ENCODE measurements at places on chromosomes 4 and X. TPM values are rescaled to one million over a fixed set of nuclear protein-coding genes. Genes with fewer than 3 reads are reported as not detected.

- no peak for DNase-seq
Measured at GRCh38 chr4:141659539-141659938, 23.2 kb downstream of the IL15 start.

DNA sequence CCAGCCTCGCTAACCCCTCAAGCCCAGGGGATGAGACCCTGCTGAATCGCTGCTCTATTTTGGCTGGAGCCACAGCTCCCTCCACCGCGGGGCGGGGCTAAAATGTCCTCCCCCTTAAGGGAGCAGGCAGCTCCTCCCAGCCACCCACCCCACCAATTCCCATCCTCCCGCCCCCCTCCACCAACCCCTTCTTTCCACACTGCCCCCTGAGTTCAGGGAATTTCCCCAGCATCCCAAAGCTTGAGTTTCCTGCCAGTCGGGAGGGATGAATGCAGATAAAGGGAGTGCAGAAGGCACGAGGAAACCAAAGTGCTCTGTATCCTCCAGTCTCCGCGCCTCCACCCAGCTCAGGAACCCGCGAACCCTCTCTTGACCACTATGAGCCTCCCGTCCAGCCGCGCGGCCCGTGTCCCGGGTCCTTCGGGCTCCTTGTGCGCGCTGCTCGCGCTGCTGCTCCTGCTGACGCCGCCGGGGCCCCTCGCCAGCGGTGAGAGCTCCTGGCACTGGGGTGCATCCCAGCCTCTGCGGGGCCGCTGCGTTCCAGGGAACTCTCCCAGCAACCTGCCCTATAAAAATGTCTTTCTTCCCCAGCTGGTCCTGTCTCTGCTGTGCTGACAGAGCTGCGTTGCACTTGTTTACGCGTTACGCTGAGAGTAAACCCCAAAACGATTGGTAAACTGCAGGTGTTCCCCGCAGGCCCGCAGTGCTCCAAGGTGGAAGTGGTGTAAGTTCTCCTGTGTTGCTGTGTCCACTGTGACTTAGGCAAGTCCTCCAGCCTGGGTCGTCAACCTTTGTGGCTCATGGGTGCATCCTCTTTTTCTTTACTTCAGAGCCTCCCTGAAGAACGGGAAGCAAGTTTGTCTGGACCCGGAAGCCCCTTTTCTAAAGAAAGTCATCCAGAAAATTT is at the start of gene CXCL6:
CXCL6 (plus strand) TSS at position 306 of the 907 bp plus-strand sequence; CDS start at position 379, 73 bp downstream.
- peak; percentile 17 for DNase-seq

DNA sequence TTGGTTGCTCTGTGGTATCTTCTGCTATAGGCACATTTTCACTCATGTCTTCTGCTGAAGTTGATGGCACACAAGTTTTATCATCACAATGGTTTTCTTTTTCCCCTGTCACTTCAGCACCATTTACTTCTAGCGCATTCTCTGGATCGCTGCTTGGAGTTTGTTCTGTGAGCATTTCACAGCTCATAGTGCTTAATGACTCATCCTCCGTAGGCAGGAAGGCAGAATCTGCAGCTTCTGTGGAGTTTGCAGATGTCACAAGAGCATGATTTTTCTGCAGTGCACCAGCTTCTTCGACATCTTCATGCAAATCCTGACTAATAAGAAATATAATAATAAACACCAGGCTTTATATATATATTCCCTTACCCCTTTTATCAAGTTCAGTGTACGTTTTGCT is 83.6 kb downstream of the CHM start:
- DNase-seq = peak; percentile 61

DNA sequence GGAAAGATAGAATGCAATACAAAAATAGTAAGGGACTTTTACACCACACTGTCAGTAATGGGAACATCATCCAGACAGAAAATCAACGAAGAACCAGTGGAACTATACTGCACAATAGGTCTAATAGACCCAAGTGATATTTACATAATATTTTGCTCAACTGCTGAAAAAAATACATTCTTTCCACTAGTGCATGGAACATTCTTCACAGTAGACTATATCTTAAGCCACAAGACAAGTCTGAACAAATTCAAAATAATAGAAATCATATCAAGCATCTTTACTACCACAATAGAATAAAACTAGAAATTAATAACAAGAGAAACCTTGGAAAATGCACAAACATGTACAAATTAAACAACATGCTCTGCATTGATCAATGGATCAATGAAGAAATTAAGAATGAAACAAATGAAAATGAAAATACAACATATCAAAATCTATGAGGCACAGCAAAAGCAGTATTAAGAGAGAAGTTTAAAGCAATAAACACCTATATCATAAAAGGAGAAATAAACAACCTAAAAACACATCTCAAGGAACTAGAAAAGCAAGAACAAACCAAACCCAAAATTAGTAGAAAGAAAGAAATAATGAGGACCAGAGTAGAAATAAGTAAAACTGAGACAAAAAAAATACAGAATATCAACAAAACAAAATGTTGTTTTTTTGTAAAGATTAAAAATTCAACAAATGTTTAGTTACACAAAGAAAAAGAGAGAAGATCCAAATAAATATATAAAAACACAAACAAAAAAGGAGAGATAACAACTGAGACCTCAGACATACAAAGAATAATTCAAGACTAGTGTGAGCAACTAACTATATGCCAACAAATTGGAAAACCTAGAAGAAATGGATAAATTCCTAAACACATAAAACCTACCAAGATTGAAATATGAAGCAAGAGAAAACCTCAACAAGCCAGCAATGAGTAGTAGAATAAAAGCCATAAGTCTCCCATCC is 51.5 kb upstream of the ANTXR2 start:
- DNase-seq = no peak

DNA sequence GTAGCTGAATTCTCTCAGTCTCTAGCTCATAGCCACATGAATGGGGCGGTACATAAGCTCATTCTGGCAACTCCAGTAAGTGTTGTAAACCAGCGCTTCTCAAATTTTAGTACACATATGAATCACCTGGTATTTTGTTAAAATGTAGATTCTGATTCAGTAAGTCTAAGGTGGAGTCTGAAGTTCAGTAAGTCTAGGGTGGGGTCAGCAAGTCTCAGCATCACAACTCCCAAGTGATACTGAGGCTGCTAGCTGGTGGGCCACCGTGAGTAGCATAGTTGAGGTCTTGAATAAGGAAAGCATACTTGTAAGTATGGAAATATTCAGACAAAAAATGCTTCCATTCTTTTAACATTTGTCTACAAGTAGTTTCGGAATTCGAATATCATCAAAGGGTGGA is 36.1 kb upstream of the INPP4B start:
- no peak for DNase-seq

GRCh38 chrX:136304493-136304892 is 3.7 kb downstream of the ADGRG4 start:
- no peak for DNase-seq

- DNase-seq = no peak
Measured at GRCh38 chr4:153528705-153529485, 62.7 kb downstream of the TMEM131L start.

- DNase-seq = no peak
Measured at GRCh38 chr4:108963910-108964309, 201.1 kb upstream of the ETNPPL start.

DNA sequence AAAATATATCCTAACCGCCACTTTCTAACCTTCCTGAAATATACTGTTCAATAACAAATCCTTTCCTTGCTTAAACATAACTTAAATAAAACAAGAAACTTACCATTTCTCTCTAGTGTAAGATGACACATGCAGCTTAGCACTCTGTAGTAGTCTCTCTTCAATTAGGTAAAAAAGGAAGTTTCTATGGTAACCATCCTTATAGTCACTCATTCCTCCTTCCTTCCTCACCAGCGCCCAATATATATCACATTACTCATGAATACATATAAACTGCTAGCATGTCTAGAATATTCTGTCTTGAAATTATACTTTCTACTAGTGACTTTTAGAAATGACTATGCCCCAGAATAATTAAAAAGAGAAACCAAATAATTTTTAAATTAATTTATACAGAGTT is 112.2 kb downstream of the SNCA start:
- DNase-seq = peak; percentile 22

- no peak for DNase-seq
Measured at GRCh38 chr4:83240379-83240875, 44.2 kb downstream of the COQ2 start.

GRCh38 chr4:164701665-164702064 is 52.3 kb upstream of the SMIM31 start:
- DNase-seq = no peak

- DNase-seq = no peak
Measured at GRCh38 chr4:5615496-5616075, 92.8 kb downstream of the EVC2 start.

- DNase-seq = no peak
Measured at GRCh38 chr4:146261041-146261440, 46.7 kb downstream of the REELD1 start.

DNA sequence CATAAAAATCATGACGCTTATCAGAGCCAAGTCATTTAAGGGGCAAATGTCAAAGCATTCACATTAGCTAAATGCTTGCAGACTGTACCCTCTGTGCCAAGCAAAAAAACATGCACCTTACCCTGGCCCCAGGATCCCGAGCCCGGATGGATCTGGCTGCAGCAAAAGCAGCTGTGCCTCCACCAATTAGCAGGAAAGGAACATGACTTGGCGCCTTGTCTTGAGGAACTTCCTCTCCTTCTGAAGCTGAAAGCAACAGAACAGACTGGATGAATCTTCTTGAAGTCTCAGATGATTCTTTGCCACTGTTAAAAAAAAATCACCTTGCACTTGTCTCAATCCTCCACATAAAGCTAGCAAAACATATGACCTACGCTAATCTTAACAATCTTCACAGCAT is 18.0 kb downstream of the AIFM1 start:
- DNase-seq = no peak

GRCh38 chrX:146054311-146054710 is 236.7 kb downstream of the SLITRK2 start:
- DNase-seq = no peak

DNA sequence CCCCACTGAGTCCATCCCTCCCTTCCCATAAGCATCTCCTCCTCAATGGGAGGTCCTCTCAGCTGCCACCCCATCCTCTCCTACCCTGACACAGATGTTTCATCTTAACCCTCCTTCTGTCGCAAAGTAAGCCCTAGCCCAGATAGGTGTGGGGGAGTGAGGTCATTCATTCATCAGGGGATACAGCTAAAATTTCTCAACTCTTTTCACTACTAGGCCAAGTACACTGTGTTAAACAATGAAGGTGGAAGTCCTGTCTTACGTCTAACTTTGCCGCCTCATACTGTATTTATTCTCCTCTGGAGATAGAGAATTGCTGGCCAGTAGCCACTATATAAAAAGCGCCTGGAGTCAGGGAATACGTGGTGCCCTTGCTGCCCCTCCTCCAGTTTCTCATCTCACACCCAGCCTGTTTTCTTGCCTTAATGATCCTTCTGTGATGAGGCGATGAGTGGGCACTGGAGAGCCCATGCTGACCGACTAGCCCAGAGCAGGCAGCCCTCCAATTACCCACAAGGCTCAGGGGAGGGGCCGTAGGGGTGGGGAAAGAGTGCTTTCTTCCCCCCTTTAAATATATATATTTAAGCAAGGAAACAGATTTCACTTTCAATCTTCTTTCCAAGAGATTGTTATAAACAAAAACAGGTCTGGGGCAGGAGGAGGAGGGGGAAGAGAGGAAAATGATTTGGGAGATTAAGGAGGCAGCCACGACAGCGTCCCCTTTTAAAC is 149.5 kb downstream of the PJA1 start:
- DNase-seq = no peak

DNA sequence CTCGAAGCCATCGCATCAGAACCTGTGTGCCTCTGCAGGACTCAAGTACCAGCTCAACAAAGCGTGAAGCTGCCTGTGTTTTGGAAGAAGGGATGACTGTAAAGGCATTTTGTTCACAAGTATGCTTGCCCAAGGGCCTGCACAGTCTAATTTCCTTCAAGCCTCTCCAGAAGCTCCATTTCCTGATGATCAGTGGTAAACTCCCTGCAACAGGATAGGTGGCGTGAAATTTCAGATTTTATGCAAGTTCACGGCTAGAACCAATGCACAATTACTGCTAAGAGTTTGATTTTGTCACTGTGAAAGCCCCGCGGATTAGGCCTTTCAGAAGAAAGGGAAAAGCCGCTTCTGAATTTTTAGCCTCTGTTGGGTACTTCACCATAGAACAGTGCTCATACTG is 89.2 kb upstream of the TAPT1 start:
- DNase-seq = no peak

DNA sequence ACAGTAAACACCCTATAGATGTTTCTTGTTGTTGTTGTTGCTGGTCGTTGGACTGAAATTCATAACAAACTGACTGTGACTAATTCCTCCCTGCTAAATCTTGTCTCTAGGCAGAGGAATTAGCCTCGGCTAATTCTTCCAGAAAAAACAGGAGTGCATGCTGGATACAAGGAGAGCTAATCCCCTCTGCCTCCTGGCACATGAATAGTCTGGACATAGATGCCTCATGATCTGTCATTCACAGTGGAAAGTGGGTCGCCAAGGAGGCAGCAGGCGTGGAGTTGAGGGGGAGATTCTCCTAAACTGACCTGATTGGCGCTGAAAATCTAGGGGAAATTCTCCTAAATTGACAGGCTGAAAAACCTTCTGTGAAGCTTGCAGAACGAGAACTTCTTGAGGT is 220.1 kb downstream of the DCTD start:
- DNase-seq = no peak

The FGD1 gene
- 11.0 TPM for total RNA-seq

The FGB gene
- total RNA-seq = not detected

The ADD1 gene
- 212 TPM for total RNA-seq

The ERCC6L gene
- total RNA-seq = 5.6 TPM

The ABLIM2 gene
- under 0.01 TPM for total RNA-seq

The SPARCL1 gene
- not detected for total RNA-seq

The RNF175 gene
- total RNA-seq = not detected

The LNX1 gene
- 0.43 TPM for total RNA-seq

The WDR17 gene
- 0.64 TPM for total RNA-seq

The SPACA5 gene
- total RNA-seq = not detected

The LRIT3 gene
- under 0.01 TPM for total RNA-seq

Measured in fibroblast of villous mesenchyme (primary cell).